ENCODE measurements at places on chromosomes 5 and 9.
A peak's percentile ranks its signal among the peaks of the same experiment; 100 is the strongest.

GRCh38 chr5:78653031-78653430 lies 4.5 kb upstream of the LHFPL2 start:
- DNase-seq: no peak

DNA sequence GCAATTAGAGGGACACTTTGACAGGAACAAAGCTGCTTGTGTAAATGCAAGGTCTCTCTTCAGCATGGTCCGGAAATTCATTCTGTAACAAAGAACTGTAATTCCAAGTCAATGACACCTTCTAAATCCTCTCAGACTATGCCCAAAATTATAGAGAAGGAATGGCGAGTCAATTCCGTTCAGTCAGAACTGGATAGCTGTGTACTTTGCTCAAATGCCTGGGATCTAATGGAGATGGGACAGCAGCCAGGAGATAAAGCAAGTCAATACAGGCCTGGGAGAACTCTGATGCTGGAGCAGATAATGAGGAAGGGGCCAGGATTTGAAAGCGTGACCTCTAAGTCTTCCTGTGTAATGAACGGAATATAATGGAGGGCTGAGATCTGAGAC lies 96.4 kb upstream of the SPRY4 start:
- no peak for DNase-seq

DNA sequence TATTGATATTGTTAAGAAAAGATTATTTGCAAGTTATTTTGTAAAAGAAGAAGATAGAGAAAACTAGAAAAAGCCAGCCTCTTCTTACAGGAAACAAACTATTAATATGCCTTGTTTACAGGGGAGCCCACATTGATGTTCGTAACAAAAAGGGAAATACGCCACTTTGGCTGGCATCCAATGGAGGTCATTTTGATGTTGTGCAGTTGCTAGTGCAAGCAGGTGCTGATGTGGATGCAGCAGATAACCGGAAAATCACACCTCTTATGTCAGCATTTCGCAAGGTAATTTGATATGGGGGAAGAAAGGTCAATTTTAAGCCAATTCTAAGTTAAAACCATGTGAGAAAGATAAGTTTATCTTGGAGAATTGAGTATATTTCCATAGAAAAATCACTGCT lies 37.6 kb upstream of the EIF4EBP3 start:
- no peak for DNase-seq

- no peak for DNase-seq
These were observed 6.6 kb downstream of the GOLGA1 start for GRCh38 chr9:124934290-124934689.

GRCh38 chr5:109275919-109276318 lies 133.9 kb downstream of the PJA2 start:
- DNase-seq: no peak

DNA sequence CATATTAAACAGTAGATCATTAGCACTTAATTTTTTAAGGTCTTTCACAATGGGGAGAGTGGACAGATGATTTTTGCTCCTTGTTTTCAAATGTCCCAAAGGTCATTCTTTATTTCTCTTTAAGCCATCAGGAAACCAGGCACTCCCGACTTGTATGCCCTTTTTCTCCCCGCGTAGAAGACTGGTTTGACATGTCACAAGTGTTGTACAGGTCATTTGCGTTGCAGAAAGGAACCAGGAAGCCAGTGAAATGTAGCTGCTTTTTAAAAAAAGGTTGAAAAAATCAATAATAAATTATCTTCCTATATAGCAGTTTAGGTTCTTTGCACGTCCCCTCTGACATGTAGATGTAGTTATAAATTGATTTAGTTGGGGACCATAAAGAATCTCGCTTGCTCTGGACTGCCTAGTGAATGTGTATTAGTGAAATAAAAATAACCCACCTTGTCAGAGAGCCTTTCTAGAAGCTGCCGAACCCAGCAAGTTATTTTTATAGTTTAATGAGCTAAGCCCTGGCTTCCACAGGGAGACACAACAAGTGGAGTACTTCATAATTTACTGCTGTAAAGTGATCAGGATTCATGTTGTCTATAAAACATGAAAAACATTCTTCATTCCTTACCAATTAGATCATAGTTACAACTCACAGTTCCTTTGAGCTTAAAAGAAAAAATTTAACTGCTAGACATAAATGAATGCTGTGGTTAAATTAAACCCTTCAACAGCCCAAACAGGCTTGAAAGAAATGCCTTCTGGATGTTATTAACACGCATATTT lies 404.6 kb downstream of the CSNK1G3 start:
- DNase-seq: peak; percentile 26

GRCh38 chr5:158553962-158554336 lies 545.8 kb downstream of the EBF1 start:
- no peak for DNase-seq

- DNase-seq: no peak
These were observed 62.0 kb upstream of the ASS1 start for GRCh38 chr9:130382636-130383349.
